ENCODE measurements at places on chromosomes 3 and 15.

GRCh38 chr3:21508246-21508645 lies 242.8 kb downstream of the ZNF385D start:
- DNase-seq = no peak

GRCh38 chr3:118485693-118486092 lies 549.0 kb downstream of the IGSF11 start:
- no peak for DNase-seq

DNA sequence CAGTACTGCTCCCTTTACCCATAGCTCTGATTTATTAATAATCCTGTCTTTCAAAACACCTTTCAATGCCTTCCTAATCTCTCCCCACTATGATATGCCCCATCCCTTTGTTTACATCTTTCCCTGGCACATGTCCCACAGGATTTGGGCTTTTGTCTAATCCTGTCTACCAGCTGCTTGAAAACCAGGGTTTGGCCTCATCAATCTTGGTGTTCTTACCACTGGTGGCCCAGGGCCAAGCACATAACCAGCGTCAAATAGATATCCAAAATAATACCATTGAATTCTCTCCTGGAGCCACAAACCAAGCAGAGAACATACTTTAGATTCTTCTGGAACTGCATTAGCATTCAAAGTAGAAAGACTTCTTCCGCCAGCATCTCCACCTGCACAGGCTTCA lies 104.8 kb upstream of the PPP2R3A start:
- DNase-seq = no peak

DNA sequence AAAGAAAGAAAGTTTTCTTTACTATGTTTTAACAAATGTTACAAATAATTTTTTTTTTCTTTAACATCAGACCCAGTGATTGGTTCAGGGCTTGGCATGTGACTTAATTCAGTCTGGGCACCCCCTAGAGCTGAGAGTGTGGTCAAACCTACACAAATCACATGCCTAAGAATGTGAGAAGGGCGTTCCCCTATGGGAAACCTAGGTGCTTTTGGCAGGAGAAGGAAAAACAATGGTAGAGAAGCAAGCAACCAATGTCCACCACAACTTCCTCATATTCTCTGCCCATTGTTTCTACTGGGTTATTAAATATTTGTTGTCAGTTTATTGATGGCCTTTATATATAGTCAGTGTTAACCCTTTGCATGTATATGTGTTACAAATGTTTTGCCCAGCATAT lies 21.4 kb upstream of the PIAS1 start:
- DNase-seq = no peak

DNA sequence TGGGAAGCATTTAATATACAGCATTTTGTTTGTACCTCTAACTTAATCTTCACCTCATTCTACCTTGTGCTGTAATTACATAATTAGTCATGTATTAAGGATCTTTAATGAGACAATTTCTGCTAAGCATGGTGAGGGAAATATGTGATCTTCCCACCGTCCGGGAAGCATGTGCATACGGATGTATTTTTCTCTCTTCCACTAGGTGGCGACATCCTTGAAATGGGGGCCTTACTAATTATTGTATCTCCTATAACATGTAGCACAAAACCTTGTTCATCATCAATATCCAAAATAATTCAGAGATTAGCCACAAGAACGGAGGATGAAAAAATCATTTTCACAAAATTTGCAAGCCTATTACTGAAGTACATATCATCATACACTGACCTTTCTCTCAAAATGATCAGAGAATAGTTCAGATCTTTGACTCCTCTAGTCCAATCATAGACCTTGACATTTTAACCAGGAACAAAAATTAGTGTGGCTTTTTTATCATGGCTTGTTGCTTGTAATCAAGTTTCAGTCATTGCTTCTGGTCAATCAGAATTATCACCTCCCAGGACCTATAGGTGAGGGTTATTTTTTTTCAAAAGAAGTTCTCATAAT lies 148.9 kb upstream of the GBE1 start:
- no peak for DNase-seq

- no peak for DNase-seq
Measured at GRCh38 chr3:111070772-111071256, 802 bp upstream of the NECTIN3 start.

GRCh38 chr3:185995352-185995751 lies 57.5 kb upstream of the TRA2B start:
- DNase-seq = no peak

- DNase-seq = no peak
Measured at GRCh38 chr15:78317145-78317836, 17.9 kb upstream of the SKIC8 start.

DNA sequence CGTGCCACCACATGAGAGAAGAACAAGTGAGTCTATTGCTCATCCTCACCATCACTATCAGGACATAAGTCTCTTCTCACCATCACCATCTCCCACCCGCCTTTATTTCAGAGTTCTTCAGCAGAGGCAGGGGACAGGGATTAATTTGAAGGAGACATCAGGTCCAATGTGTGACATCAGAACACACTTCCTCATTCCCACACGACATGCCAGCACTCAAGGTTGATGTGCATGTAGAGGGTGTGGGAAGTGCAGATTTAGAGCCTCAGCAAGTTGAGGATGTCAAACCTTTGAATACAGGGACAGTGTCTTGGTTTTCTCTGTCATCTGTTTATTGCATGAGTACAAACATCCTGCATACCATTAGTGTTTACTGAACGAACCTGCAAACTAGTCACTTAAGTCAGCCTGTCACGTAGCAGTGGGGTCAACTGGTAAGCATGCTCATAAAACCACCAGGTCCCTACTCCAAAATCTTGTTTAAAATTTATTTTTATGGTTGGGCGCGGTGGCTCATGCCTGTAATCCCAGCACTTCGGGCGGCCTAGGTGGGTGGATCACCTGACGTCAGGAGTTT lies 104.4 kb downstream of the MYLK start:
- DNase-seq = no peak

GRCh38 chr3:184981071-184981470 lies 169.1 kb downstream of the VPS8 start:
- DNase-seq = no peak

GRCh38 chr3:179902061-179902460 lies 134.7 kb downstream of the PEX5L start:
- no peak for DNase-seq

- DNase-seq = no peak
Measured at GRCh38 chr3:150975992-150976368, 3.5 kb upstream of the CLRN1 start.

DNA sequence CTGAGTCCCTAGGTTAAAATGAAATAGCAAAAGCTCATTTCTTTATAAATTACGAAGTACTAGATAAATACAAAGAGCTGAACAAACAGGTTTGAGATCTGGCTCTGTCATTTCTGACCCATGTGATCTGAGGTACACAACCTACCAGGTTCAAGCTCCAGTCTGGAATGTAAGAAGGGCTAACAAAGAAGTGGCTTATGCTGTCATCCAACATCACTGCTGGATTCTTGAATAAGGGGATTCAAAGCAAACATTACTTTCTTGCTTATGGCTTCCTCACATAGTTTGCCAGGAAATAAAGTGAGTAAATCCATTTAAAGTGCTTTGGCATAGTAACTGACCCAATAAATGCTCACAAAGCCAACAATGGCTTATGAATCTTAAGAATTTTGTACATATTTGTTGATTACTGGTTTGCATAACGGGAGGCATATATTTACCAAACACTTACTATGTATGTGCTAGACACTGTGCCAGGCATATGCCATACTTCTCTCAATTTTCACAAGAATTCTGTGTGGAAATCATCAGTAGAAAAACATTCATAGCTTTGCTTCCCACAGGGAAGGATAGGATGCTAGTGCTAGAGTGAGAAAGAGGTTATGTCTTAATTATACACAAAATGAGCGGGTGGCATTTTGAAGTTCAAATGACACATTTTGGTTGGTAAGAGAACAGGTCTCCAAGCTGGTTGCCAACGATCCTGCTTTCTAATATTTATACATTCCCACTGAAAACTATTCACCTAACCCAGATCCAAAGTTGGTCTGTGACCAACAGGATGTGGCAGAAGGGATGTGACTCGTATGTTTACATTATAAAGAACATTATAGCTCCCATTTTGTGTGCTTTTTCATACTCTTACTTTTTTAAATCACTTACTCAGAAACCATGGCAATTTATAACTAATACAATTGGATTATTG lies 38.7 kb upstream of the CSPG5 start:
- no peak for DNase-seq

GRCh38 chr15:85709250-85709649 lies 85.5 kb downstream of the KLHL25 start:
- no peak for DNase-seq

DNA sequence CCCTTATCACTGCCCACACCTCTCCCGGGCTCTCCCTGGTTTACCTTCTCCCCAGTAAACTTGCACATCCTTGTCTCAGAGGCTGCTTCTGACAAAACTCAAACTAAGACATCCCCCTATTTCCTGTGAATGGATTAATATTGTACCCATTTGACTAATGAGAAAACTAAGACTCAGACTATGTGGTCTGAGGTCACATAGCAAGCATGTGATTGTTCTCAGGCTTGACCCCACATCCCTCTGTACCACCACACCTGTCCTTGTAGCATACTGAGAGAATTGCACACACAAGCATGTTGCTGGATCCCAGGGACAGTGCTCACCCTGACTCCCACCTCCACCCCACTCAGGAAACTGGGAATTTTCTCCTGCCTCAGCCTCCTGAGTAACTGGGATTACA lies 90.7 kb upstream of the HES1 start:
- no peak for DNase-seq

GRCh38 chr3:60752809-60753208 lies 498.4 kb downstream of the FHIT start:
- no peak for DNase-seq

GRCh38 chr3:47010910-47011309 lies 31.4 kb downstream of the NBEAL2 start:
- DNase-seq = no peak

DNA sequence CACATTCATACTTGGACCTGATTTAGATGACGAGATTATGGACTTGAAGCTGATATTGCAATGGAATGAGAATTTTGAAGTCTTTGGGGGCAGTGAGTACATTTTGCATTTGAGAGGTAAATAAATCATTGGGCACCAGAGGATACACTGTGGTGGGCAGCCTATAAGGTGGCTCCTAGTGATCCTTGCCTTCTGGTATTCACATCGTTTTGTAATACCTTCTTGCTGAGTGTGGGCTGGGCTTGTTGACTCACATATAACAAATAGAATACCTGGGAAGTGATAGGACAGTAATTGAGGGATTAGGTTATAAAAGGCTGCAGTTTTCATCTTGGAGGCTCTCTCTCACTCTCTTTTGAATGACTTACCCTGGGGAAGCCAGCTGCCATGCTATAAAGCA lies 605.5 kb upstream of the KCNMB2 start:
- DNase-seq = no peak

DNA sequence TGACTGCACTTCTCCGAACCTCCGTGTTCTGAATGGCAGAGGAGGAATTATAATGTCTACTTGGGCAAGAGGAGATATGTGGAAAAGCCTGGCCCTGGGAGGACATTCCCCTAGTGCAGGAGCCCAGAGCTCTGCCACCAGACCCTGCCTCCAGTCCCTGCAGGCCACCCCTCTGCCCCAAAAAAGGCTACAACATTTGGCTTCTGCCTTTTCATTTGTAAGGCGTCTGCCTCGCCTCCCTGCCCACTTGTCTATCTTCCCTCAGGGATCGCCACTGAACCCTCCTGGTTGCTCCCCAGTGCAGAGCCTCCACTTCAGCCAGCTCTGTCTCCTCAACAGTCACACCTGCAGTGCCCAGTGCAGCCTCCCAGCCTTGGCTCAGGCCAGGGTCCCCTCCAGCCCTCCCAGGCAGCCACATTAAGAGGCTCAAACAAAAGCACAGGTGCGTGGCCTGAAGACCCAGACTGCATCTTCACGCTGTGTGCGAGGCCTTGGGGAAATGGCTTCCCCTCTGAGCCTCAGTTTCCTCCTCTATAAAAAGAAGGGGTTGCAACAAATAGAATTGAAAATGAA lies 125.9 kb upstream of the SMAD3 start:
- no peak for DNase-seq

DNA sequence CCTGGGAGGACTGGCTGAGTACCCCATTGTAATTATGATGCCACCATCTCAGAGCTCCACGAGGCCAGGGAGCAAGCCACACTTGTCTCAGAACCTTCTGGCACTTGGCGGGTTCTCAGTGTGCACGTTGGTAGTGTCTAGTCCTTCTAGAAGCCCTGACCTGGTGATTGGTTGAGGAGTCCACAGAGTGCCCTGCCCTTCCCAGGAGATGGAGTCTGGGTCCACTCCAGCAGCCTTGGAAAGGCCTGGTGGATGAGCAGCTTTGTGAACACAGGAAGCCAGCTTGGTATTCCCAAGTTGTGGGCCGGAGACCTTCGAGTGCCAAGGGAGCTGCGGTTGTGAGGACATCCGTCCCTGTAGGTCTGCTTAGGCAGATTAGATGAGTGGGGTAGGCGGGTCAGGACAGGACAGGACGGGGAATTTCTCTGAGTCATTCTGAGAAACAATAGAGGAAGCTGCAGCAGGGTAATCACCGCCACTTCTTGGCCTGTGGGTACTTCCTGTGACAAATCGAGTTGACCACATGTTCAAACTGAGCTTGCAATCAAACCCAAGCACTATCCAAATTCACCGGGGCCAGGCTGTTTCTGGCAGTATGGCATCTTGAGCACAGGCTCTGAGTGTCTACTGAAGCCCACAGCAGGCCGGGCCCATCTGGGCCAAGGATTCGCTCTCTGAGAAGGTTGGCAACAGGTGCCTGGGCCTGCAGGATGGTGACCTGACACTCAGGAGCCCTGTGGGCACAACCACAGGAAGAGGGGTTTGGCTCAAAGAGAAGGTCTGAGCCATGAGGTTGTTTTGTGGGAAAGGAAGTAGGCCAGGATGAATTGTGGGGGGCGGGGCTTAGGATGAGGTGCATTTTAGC lies 71.5 kb upstream of the PLXNA1 start:
- peak; percentile 9 for DNase-seq
